ENCODE measurements at places on chromosomes 6 and 20. TPM values are rescaled to one million over a fixed set of nuclear protein-coding genes. Genes with fewer than 3 reads are reported as not detected.

Gene FAM83D
- not detected for total RNA-seq

Gene MAS1
- not detected for total RNA-seq

Gene RAET1L
- total RNA-seq = not detected

Gene CENPW
- total RNA-seq = 1.1 TPM

- peak; percentile 25 for DNase-seq
Observed at GRCh38 chr6:18585032-18585573, 198.0 kb downstream of the RNF144B start.

DNA sequence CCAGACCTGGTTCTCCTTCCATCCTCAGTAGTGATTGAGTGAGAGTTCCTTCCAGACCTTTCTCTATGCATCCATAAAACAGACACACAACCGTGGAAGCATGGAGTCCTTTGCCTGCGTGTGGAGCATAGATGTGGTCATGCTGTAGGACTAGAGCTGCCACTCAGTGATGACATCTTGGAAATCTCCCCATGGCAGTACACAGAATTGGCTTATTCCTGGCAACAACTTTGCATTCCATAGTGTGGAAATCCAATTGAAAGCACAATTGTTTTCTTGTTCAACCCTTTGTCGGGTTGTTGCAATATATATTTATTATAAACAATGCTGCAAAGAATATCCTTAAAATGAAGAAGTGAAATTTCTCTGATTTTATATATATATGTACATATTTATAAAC is 547.8 kb downstream of the CDH26 start:
- no peak for DNase-seq

- no peak for DNase-seq
Observed at GRCh38 chr6:41372832-41373626, 37.6 kb downstream of the NCR2 start.

All from adrenal gland (tissue), 19 donors.